ENCODE measurements at places on chromosomes 6 and 20. TPM values are rescaled to one million over a fixed set of nuclear protein-coding genes. Genes with fewer than 3 reads are reported as not detected.
A peak's percentile ranks its signal among the peaks of the same experiment; 100 is the strongest.

DNA sequence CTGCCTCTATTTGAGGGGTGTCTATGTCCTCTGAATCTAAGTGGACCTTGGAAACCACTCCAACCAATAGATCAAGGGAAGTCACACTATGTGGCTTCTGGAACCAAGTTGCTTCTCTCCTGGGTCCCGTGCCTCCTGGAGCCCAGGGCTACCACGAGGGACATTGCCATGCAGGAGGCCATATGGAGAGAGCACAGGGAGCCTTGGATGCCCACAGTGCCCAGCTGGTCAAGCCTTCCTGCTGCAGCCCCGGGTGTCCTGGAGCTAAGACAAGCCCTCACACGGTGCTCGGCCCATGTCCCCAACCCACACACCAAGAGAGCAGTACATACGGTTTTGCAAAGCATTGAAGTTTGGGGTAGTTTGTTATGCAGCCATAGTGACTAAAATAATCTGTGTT is 231.6 kb downstream of the SYNDIG1 start:
- DNase-seq, result no peak

GRCh38 chr6:22442826-22443225 is 126.5 kb upstream of the HDGFL1 start:
- no peak for DNase-seq

DNA sequence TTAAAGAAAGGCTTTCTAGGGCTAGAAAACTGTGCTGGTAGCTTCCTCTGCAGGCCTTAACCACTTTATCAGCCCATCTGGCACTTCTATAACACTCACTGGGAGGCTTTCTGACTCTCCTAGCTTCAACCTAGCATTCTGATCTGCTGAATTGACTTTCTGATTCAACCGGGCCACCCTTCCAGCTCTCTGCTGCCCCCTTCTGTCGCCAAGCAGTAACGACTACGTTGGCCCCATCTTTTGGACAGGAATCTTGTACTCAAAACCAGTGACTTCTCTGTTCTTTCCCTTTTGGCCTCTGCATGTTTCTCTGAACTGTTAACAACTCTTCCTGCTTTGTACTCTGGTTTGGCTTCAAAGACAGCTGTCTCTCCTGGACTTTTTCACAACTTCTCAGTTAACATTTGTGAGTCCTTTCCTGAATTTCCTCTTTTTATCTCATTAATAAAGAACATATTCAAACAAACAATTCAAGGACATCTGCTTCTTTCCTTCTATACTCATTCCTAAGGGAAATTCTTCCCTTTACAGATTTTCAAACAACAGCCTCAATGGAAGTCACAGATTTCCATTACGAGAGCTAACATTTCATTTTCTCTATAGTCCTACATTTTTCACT is 43.9 kb upstream of the FAM135A start:
- peak; percentile 67 for DNase-seq

DNA sequence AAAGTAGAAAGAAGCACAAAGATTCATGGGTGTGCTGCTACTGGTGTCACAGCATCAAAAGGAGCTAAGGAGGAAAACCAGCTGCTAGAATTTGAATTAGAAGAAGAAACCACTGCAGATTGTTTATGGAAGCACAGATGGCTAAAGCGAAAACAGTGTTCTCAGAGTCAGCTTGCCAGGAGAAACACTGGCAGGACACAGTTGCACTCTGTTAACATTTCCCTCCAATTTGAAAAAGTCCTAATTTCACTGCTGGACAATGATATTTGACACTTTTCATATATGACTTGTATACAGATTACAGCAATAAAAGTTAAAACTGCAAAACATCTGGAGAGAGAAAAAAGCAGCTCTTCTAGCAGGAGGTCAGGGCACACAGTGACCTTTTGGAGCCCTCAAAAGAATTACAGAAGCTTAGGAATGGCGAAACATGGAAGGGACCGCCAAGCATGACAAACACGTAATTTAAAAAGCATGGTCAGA is 314.5 kb downstream of the COL12A1 start:
- DNase-seq, result no peak

GRCh38 chr6:80886475-80886874 is 780.0 kb downstream of the BCKDHB start:
- DNase-seq, result no peak

DNA sequence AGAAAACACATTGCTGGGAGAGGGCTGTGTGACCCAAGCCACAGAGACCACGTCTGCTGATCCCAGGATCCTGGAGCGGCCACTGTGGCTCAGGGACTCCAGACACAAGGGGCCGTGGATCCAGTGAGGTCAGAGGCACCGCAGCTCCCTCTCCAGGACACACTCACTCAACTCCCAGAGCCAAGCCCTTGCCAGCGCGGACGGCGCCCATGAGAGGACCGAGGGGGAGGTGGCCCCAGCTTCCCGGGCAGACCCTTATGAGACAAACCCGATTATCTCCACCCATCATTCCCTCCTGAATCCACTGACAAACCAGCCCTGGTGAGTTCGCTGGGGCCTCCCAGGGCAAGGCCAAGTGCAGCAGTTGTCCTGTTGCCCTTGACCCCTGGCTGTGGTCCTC is 201.2 kb downstream of the TAF4 start:
- DNase-seq, result no peak

DNA sequence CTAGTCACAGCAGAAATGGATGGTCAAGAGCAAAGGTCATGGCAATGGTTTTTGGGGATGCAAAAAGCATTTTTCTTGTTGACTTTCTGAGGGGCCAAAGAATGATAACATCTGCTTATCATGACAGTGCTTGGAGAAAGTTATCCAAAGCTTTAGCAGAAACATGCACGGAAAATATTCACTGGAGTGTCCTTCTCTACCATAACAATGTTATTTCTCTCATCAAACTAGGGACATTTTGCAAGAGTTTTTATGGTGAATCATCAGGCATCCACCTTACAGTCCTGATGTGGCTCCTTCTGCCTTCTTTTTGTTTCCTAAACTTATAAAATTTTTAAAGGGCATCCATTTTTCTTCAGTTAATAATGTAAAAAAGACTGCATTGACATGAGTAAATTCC is 302.3 kb downstream of the HIVEP2 start:
- DNase-seq, result no peak

- no peak for DNase-seq
Observed at GRCh38 chr6:87182940-87183339, 27.6 kb downstream of the ZNF292 start.

DNA sequence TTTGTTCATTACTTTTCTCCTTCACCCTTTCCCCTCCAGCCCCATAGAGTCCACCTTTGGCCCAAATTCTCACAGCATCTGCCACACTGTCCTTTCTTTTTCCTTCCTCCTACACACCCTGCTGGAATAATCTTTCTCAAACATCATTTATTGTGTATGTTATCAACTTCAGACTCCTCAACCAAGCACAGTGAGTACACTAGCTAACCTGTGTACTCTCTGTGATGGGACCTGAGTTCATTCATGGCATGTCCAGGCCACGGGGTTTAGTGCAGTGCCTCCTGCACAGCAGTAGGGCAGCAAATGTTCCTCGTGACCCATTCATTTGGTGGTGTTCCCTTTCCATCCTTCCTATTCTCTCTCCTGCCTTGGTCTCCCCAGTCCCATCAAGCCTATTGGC is 7.1 kb upstream of the ARMC12 start:
- no peak for DNase-seq

GRCh38 chr6:108115598-108116058 is 41.1 kb upstream of the OSTM1 start:
- no peak for DNase-seq

GRCh38 chr20:11982289-11982954 is 64.7 kb downstream of the BTBD3 start:
- DNase-seq, result no peak

DNA sequence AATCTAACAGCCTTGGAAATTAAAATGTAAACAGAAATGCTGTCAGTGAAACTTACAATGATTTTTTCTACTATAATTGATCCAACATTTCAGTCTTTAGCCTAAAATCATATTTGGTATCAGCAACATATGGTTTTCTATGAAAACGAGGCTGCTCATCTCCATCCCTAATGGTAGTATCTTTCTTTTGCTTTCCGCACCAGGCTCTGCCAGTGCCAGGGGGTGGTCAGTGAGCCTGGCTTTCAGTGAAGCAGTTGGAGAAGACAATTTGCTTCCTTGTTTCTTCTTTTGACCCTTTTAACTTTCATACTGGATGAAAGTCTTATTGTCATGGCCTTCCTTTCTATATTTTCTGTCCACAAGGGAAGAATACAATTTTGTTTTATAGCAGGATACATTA is 258.4 kb downstream of the ARID1B start:
- no peak for DNase-seq

GRCh38 chr6:10837009-10837621 is 1.2 kb downstream of the MAK start:
- DNase-seq, result peak; percentile 24

- DNase-seq, result no peak
Observed at GRCh38 chr6:106181664-106182418, 95.7 kb downstream of the PRDM1 start.

- DNase-seq, result no peak
Observed at GRCh38 chr6:145588981-145589380, 146.3 kb downstream of the EPM2A start.

GRCh38 chr6:72798196-72798595 is 176.3 kb downstream of the KCNQ5 start:
- DNase-seq, result no peak

DNA sequence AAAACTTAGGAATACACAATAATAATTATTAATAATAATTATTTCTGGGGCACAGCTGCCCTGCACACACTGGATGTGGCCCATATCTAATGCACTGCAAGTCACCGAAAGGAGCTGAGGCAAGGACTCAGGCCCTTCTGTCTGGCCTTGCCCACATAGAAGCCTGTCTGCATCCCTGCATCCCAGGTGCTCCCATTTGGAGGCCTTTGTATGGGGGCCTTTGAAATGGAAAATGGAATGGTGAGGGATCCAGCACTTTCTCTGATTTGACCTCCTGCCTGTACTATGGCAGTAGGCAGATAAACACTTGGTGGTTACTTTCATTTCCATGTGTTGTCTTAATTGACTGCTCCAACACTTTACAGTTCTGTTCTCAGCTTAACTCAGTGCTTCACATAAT is 75.7 kb upstream of the PTCHD4 start:
- DNase-seq, result no peak

- no peak for DNase-seq
Observed at GRCh38 chr6:149271348-149272340, 45.9 kb upstream of the TAB2 start.

- DNase-seq, result no peak
Observed at GRCh38 chr6:22361576-22361975, 64.7 kb upstream of the PRL start.

DNA sequence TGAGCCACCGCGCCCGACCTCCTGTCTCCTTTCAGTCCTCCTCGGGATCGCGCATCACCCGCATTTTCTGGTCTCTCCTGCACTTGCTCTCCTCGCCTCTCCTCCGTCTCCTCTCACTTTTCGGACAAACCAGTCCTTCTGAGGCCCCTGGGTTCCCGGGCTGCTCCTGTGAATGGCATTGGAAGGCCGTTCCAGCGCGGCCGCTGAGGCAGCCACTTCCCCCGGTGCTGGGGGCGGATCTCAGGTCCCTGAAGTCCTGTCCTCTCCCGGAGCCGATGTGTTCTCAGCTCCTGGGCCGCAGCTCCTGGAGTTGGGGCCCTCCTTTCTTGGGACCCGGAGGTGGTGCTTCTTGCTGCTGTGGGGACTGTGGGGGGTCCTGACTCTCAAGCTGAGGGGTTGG is 803 bp downstream of the MICB start:
- no peak for DNase-seq

DNA sequence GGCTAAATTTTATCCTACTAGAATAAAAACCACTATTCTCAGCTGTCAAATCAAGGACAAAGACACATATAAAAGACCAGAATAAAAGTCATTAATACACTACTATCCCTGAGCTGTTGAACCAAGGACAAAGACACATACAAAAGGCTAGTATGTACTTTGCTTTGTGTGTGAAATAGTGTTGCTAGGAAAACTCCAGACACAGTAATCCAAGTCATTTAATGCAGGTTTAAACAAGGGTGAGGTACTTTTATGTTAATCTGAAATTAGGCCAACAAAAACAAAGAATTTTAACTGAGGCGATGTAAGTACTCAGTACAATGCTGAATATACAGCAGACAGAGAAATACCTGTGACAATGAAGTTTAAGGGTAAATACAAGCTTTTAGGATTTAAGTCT is 18.9 kb downstream of the GCLC start:
- no peak for DNase-seq

- no peak for DNase-seq
Observed at GRCh38 chr6:169048185-169048864, 205.3 kb downstream of the THBS2 start.

- no peak for DNase-seq
Observed at GRCh38 chr6:16136621-16137450, 8.0 kb downstream of the MYLIP start.

- no peak for DNase-seq
Observed at GRCh38 chr20:51376111-51376510, 166.4 kb downstream of the NFATC2 start.

DNA sequence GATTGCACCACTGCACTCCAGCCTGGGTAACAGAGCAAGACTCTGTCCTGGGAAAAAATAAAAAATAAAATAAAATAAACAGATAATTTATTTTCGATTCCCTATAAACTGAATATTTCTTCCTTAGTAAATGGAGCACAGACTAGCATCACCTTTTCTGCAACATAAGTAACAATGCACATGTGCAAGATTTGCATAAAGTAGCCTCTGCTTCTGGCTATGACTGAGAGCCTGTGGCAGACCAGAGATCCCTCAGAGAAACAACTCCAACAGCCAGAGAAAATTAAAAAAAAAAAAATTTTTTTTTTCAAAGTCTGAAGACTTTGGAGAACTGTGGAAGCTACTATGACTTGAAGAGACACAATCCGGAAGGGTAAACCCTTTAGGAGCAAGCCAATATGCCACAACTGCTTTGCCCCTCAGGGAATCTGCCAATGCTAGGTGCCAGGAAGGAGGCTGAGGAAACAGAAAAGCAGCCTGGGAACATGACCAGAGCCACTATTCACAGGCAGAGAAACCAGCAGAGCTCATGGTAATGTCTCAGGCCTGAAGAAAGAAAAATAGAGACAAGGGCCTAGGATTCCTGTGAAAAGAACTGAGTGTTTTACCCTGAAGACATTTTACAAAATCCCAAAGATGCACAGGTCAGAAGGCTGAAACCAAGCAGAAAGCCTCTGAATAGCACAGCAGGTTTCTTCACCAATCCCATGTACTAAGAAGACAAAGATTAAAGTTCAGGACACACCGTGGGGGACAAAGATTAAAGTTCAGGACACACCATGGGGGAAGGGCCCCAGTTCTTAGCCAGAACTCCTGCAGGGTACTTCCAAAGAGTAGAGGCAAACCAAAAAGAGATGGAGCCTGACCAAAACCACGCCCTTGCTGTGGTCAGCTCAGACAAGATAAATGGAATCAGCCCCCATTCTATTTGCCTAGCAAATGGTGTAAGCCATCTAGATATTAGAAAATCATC is 25.8 kb downstream of the B4GALT5 start:
- no peak for DNase-seq

The TBXT gene
- polyA plus RNA-seq, result not detected

The METTL24 gene
- 0.54 TPM for polyA plus RNA-seq

The ACSS1 gene
- 33.5 TPM for polyA plus RNA-seq

The PRKN gene
- 5.4 TPM for polyA plus RNA-seq

The CLPSL2 gene
- not detected for polyA plus RNA-seq

The CST2 gene
- polyA plus RNA-seq, result not detected

The SYCP2 gene
- polyA plus RNA-seq, result not detected

The RAET1E gene
- 0.64 TPM for polyA plus RNA-seq

The GRIK2 gene
- polyA plus RNA-seq, result 4.1 TPM

The EYA2 gene
- polyA plus RNA-seq, result 1.6 TPM

The BPIFA2 gene
- not detected for polyA plus RNA-seq
